ENCODE measurements at places on chromosomes 3 and 15.

DNA sequence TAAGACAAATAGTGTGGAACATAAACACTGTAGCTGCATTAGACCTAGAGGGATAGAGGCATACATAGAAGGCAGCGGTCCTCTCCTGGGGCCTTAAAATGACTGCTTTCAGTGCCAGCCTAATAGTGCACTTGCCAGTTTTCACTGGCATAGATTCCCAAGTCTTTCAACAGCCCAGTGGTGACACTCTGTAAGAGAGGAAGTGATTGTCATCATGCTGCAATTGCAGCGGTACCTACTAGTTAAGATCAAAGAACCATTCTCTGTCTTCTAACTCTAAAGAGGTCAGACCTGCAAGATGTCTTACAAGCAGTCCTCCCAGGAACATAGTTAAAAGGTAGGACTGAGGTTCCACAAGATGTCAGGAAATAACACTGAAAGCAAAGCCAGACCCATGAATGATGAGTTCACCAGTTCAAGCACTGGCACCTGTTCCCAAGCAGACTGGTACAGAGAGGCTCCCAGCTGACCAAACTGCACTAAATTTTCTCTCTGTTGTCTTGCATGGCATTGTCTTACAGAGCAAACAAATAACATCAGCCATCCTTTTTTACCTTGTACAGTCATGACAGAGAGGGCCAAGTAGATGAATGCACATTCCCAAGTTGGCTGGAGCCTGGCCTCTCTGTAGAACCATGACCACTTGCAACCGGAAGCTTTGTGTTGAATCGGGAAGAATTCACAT lies 100.5 kb upstream of the SKOR1 start:
- no peak for DNase-seq

GRCh38 chr3:74282202-74282601 lies 332.3 kb downstream of the CNTN3 start:
- DNase-seq: no peak

- DNase-seq: no peak
Observed at GRCh38 chr15:71325481-71325880, 210.2 kb downstream of the THSD4 start.

GRCh38 chr3:97265237-97266005 lies 451.0 kb downstream of the EPHA6 start:
- DNase-seq: no peak

DNA sequence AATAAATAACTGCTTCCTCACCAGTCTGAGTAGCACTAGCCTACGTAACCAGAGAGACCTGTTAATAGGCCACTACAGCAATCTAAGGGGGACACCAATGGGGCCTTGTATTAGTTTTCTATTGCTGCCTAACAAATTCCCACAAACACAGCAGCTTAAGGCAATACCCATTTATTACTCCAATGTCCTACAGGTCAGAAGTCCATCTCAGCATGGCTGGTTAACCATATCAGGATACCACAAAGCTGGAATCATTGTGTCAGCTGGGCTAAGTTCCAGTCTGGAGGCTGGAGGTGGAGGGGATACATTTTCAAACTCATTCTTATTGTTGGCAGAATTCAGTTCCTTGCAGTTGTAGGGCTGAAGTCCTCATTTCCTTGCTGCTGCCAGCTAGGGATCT lies 331.9 kb downstream of the ULK4 start:
- no peak for DNase-seq

All from frontal cortex (tissue), 4 donors.